Chondrocyte (in vitro differentiated cells): ENCODE measurements at places on chromosomes 12 and 14. TPM values are rescaled to one million over a fixed set of nuclear protein-coding genes. Genes with fewer than 3 reads are reported as not detected.

GRCh38 chr12:41106315-41106714, 81.8 kb upstream of the PDZRN4 start:
- no peak for DNase-seq

GRCh38 chr12:66903782-66904396, 225.0 kb upstream of the GRIP1 start:
- DNase-seq, result no peak

DNA sequence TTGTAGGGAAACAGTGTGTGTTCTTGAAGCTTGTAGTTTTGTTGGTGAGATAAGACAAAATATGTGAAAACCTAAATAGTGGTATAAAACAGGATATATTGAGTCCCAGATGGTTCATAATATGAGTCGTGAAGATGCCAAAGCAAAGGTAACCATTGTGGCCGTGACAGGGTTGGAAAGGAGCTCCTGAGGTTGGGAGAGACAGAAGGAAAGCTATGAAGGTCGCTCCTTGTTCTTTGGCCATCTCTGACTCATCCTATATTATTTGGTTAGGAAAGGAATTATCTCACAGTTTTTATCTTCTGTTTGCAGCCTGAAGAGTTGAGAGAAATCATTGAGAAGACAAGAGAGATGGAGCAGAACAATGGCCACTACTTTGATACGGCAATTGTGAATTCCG, 27.1 kb downstream of the ATP6V1D start:
- DNase-seq, result no peak

Gene CRIP1
- total RNA-seq, result 38.7 to 181 TPM (median 174 TPM) in 3 replicates

GRCh38 chr12:11697670-11698387, 48.4 kb downstream of the ETV6 start:
- no peak for DNase-seq

- DNase-seq, result peak; percentile 79
Observed at GRCh38 chr12:59389968-59390576, 205.8 kb upstream of the SLC16A7 start.

Gene TGFB3
- total RNA-seq, result 200 to 223 TPM (median 222 TPM) in 3 replicates

DNA sequence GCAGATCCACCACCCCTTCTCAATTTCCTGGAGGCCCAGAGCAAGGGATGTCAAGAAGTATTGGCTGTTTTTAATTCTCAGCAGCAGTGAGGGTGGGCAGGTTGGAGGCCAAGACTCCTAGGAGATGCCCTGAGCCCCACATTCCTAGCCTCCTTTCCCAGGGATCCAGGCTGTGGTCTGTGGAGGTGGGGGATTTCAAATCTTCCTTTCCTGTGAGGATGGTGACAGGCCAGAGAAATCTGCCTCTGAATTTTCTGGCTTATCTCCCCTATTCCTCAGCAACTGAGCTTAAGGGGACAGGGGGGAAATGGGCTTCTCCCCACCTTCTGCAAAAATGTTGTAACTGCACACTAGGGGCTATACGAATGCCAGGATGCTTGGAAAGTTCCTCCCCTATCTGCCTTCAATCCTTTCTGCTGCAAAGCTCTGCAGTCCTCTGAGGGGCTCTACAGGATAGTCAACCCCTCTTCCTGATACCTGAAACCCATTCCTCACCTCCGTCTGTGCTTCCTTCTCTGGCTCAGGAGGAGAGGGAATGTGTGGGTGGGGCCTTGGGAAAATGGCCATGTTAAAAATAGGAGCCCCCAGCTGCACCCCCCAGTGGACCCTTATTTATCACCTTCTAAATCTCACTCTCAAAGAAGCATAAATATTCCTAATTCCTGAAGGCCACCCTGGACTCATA, 6.6 kb downstream of the GPR84 start:
- DNase-seq, result no peak

GRCh38 chr14:105118646-105119407, 49.7 kb downstream of the JAG2 start:
- DNase-seq, result no peak

Gene PTPRR
- total RNA-seq, result 0.12 to 0.26 TPM in 2 of 3 replicates, not detected in the other

GRCh38 chr12:107320033-107320928, 226.9 kb upstream of the CRY1 start:
- no peak for DNase-seq

Gene SCNN1A
- 0.87 to 2.6 TPM (median 1.9 TPM) in 3 replicates for total RNA-seq

DNA sequence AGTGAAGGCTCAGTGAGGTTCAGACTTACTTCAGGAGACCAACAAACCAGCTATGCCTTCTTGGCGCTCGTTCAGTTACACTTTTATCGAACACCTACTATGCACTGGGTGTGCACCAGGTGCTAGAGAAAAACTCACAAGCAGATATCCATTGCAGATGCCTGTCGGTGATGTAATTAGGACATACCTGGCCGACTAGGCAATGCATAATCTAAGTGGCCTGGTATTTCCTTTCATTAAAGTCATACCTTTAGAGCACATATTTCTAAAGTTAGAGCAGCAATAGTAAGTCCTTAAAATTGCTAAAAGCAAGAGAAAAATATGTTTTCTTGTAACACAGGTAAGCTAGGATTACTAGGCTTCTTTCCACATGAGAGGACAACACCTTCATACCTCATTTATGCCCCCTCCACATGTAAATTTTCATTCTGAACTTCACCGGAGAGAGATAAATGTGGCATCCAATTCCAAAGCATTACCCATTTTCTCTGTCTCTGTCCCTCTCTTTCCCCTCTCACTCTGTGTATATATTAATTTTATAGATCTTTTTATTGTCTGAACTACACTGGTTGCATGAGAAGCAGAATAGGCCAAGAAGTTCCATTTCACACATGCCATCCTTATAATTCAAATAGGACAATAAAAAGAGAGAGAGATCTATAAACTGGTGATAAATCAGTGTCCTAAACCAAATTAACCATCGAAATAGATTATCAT, 242.2 kb downstream of the SPTSSA start:
- no peak for DNase-seq

GRCh38 chr12:47164724-47165439, 85.1 kb upstream of the AMIGO2 start:
- DNase-seq, result no peak

DNA sequence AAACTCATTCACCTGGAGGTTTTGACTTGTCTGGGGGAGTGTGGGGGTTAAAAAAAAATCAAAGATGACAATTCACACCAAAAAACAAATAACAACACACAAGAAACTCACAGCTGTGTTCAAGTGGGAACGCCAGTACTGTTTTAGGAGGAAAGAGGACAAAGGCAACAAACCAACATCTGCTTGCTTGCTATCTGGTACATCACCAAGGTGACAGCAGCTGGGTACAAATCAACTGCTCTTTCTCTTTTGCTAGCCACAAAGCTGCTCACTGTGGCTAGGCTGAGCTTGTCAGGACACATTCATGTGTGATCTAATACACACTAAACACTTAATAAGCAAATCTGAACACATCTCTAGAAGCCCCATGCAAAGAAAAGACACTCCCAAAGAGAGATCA, 128.0 kb upstream of the RAP1B start:
- DNase-seq, result no peak

GRCh38 chr14:35760143-35760542, 49.0 kb downstream of the RALGAPA1 start:
- DNase-seq, result no peak

DNA sequence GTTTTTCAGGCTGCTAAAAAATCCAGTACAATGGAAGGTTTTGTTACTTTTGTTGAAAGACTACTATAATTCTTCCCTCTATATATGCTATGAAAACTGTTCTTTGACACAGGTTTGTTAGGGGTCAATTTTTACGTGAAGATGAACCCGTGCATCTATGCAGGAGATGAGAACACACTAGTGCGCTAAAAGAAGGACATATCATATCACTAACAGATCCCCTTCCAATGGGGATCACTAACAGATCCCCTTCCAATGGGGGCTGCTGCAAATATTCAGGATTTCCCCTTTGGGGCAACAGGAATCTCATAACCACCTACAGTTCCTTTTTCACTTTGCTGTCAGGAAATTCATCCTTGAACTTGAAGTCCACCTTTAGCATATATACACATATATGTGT, 75.1 kb downstream of the CLMN start:
- no peak for DNase-seq

- DNase-seq, result no peak
Observed at GRCh38 chr12:81369175-81369574, 291.3 kb downstream of the ACSS3 start.

- DNase-seq, result no peak
Observed at GRCh38 chr14:56119201-56119981, 1.2 kb downstream of the PELI2 start.

Gene RERGL
- total RNA-seq, result 0.27 TPM in 1 of 3 replicates, not detected in the others

DNA sequence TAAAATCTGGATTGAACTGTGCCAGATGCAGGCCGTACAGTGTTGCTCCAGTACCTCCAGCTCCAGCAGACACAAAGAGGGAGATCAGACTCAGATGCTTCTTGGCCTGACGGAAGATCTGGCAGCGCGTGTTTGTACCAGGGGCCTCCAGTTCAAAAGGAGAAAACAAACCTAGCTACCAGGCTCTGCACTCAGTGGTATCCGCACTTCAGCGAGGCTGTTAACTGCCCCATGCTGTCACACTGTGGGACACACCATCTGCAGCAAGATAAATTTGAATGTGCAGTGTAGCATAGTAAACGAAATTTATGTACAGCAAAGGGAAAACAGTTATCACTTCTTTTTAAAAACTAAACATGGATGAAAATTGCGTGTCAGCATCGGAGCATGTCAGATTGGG, 5.1 kb downstream of the DYNC1H1 start:
- DNase-seq, result no peak

- no peak for DNase-seq
Observed at GRCh38 chr14:68636597-68636996, 156.3 kb downstream of the ZFP36L1 start.

Gene SAMD4A
- total RNA-seq, result 53.3 to 59.3 TPM (median 57.0 TPM) in 3 replicates

- DNase-seq, result no peak
Observed at GRCh38 chr12:109863847-109864712, 16.3 kb downstream of the GLTP start.

- DNase-seq, result peak; percentile 72
Observed at GRCh38 chr14:22842211-22843122, 6.1 kb downstream of the MMP14 start.

DNA sequence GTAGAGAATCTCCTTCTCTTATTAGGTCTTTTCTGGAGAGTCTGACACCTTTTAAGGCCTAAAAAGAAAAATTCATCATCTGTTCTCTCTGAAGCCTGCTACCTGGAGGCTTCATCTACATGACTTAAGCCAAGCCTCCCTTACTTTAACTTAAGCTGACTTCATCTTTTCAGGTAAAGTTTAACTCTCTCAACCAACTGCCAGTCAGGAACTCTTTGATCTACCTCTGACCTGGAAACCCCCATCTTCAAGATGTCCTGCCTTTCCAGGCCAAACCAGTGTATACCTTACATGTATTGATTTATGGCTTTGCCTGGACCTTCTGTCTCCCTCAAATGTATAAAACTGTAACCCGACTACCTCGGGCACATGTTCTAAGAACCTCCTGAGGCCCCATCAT, 17.5 kb downstream of the GSTZ1 start:
- DNase-seq, result no peak

Gene PITPNM2
- 6.1 to 11.6 TPM (median 11.5 TPM) in 3 replicates for total RNA-seq

Gene TMPRSS12
- total RNA-seq, result not detected in 3 replicates

DNA sequence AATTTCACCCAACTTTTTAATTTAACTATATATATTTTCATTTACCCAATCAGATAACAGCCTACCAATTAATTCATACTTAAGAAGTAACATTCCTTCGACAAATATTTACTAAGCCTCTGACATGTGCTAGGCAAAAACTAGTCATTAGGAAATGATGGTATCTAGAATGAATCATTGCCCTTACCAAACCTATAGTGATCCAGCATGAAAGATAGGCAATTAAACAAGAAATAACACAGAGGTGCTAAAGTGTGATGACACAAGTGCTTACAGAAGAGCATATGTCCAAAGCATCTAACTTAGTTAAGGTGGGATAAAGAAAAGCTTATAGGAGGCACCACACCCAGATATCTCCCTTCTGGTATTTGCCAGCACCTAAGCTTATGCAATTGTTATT, 166.5 kb upstream of the RASSF8 start:
- no peak for DNase-seq

DNA sequence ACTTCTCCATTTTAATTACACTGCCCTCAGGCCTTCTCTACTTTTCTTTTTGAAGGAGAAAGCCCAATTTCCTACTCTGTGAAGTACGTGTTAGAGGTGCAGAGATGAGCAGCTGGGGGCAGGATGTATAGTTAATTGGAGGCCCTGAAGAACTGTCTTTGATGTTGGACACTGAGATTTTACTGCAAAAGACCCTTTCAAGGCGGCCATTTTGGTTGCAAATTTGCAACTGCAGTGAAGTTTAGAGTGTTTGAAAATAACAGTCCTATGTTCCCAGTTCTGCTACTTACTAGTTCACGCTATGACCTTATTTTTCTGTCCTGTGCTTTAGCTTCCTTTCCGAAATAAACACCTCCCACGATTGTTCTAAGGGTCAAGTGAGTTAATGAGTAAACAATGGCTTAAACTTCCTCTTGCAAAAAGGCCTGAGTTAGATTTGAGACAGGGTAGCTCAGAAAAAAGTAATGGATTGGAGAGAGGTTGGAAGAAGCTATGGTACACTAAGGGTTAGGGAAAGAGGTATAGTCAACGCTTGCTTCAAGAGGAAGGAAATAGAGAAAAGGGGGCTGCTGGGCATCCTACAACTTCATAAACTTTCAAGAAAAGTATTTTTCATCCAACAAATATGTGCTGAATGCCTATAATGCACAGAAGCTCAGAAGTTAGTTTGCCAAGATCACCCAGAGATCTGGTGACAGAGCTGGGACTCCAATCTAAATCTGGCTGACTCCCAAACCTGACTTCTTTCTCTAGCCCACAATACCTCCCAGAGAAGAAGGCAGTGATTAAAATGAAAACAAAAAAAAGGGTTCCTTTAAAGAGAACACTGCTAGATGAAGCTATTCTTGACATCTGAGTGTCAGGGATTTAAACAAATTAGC, 26.4 kb upstream of the DICER1 start:
- DNase-seq, result no peak

Gene NR4A1
- total RNA-seq, result 5.7 to 7.6 TPM (median 7.3 TPM) in 3 replicates

Gene DHRS2
- not detected in 3 replicates for total RNA-seq

GRCh38 chr14:88947646-88948598, 123.5 kb downstream of the TTC8 start:
- no peak for DNase-seq

Gene DDX54
- 44.2 to 52.7 TPM (median 44.6 TPM) in 3 replicates for total RNA-seq

DNA sequence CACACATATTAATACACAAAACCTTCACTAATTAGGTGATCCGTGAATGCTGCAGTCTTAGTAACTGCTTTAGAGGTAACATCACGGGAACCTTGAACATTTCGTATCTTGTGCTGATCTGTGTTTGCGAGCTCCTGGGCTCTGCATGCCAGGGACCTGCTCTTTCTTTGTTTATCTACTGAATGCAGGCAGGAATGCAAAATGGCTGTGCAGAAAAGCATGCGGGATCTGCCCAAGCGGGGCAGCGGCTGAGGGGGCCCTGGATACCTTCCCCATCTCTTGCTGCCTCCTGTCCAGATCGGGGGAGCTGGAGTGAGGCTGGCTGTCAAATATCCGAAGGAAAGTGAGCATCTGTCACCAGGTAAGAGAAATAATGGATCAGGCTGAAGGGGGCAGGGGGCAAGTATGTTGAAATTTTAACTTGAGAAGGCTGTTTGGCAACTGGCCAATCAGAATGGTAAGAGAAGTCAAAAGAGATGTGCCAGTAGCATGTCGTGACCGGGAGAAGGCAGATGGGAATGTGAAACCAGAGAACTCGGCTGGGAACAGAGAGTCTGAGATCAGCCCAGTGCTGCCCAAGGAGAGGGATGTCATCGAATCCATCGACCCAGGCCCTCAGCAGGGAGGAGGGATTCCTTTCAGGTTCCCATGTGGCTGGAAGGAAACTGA, 191.4 kb downstream of the TTC7B start:
- no peak for DNase-seq

- DNase-seq, result no peak
Observed at GRCh38 chr14:75204116-75204515, 27.7 kb upstream of the TMED10 start.

GRCh38 chr12:50257236-50258166, 25.8 kb downstream of the LIMA1 start:
- no peak for DNase-seq
